Omental fat pad (tissue), 4 donors: ENCODE measurements at places on chromosomes 1 and 21. TPM values are rescaled to one million over a fixed set of nuclear protein-coding genes. Genes with fewer than 3 reads are reported as not detected.

- no peak for DNase-seq
Observed at GRCh38 chr1:215056584-215056983, 26.0 kb upstream of the KCNK2 start.

- DNase-seq, result no peak
Observed at GRCh38 chr21:36127977-36128376, 6.9 kb upstream of the CBR3 start.

GRCh38 chr1:226867461-226868054, 2.9 kb upstream of the PSEN2 start:
- DNase-seq, result no peak

DNA sequence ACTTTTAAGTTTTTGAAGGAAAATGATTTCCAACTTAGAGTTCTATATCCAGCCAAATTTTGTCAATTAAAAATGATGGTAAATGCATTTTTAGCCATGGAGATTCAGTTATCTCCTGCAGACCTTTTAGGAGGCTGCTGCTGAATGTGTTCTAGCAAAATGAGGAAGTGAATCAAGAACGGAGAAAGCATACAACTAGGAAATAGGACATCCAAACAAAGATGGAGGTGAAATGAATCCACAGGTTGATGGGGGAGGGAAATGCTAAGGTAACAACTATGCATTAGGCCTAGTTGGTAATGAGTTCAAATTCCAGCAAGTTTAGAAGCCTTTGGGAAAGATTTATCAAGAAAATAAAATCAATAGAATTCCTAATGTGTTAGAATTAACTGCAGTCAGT, 80.5 kb downstream of the FNBP1L start:
- DNase-seq, result no peak

- DNase-seq, result no peak
Observed at GRCh38 chr21:44919913-44920693, 596 bp downstream of the ITGB2 start.

Gene LUZP1
- total RNA-seq, result 20.9 TPM

Gene TAS1R1
- total RNA-seq, result not detected
